ENCODE measurements at places on chromosomes 12 and 14.

- no peak for DNase-seq
These were observed 273.7 kb downstream of the SLC6A15 start for GRCh38 chr12:84638811-84639368.

- no peak for DNase-seq
These were observed 113.6 kb downstream of the NUAK1 start for GRCh38 chr12:106025129-106025528.

DNA sequence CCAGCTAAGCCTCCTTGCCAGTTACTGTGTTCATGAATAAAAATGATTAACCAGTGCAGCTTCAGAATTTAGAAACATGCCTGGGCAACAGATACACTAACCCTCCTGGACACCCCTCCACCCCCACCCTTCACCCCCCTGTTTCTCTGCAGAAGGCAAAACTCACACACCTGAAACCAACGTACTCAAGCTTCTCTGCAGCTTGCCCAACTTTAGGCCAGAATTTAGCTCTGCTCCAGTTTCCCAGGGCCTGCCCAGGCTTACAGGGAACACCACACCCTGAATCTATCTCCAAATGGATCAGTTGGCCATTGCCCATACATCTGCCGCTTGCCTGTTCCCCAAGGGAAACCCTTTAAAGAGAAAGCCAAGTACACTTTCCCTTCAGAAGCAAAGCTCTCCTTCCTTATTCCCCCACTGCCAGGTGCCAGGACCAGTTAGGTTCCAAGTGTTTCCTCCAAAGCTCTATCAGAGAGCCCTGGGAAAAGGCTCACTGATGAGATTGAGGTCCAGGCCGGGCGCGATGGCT lies 1.8 kb upstream of the SPPL3 start:
- no peak for DNase-seq

- peak; percentile 61 for DNase-seq
These were observed 95.1 kb downstream of the CAND1 start for GRCh38 chr12:67364228-67364627.

DNA sequence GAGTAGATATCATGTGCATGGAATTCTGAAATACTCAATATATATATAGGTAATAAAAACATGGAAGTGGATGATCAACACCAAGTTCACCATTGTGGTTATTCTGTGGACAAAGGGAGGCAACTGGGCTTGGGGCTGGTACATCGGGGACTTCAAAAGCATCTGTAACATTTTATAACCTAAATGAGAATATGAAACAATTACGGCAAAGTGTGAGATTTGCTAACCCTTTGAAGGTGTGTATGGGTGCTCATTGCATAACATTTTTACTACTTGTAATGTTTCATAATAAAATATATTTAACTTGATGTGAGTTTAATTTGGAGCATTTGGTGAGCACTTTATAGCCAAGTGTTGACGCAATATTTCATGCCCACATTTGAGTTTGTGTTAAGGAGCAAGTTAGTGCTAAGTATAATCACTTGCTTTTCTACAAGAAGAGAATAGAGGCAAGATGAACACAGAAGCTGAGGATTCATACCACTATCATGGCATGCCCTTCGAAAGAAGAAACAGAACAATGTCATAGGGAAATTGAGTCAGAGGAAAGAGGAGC lies 109.3 kb downstream of the NTN4 start:
- no peak for DNase-seq

GRCh38 chr14:96423446-96424108 lies 31.6 kb downstream of the AK7 start:
- no peak for DNase-seq

GRCh38 chr12:65779091-65779642 lies 45.1 kb upstream of the HMGA2 start:
- DNase-seq = no peak

Measured in NCI-H524 (cell line).